Left colon (tissue), 2 donors: ENCODE measurements at places on chromosomes 12 and 14.

DNA sequence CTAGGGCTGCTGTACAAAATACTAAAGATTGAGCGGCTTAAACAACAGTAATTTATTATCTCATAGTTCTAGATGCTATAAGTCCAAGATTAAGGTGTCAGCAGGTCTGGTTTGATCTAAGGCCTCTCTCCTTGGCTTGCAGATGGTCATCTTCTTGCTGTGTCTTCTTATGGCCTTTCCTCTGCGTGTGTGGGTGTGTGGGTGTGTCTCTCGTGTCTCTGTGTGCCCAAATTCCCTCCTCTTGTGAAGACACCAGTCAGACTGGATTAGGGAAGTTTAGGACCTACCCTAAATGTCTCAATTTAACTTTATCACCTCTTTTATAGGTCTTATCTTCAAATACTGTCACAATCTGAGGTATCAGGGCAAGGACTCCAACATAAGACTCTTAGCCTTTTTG, 28.3 kb downstream of the DDHD1 start:
- no peak for DNase-seq

DNA sequence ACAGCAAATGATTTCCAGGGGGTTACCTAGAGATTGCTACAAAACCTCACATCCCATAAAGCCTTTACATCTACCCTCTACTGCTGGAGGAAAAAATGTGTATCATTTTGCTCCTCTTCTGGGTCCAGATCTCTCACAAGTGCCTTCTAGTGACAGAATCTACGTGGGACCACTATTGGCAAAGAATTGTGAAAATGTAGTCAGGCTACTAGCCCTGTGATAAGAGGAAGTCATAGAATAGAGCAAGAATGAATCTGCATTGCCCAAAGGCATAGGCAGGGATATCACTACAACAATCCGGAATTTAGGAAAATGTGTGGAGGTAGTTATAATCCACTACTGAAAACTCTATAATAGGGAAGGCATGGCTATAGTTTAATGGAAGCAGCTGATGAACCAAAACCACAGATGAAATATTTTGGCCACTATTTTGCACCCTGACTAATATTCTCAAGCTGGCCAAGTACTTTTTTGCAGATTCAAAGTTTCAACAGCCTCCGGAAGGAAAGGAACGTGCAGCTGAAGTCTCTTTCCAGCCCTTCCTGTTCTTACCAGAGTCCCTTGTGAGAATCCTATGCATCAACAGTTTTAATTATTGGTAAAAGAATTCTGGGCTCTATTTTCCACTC, 176.8 kb downstream of the PHLDA1 start:
- DNase-seq = no peak

DNA sequence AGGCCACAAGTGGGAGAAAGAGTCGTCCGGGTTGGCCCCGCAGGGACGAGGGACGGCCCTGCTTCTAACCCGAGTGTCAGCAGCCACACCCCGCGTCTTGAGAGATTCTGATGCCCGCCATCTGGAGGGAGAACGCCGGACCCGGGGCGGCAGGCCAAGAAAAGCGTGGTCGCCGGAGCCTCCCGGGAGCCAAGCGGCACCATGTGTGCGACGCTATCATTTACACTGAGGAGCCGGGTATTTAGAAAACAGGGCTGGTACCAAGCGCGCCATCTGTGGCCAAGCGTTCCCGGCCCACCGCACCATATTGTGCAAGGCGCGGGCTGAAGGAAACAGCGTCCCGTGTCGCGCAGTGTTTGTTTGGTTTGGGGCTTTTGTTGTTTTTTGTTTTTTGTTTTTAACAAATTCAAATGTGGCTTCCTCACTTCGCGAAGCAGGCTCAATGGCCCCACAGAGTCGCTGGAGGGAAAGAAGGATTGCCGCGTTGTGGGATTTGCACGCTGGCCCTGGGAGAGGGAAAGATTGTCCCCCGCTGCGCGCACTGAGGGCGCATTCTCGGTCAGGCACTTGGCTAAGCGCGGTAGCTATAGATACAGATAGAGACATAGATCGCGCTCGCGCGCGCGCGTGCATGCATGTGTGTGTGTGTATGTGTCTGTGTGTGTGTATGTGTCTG, 153.8 kb downstream of the BCL11B start:
- no peak for DNase-seq

- peak; percentile 41 for DNase-seq
Observed at GRCh38 chr12:93766796-93767523, 89.8 kb downstream of the CRADD start.

DNA sequence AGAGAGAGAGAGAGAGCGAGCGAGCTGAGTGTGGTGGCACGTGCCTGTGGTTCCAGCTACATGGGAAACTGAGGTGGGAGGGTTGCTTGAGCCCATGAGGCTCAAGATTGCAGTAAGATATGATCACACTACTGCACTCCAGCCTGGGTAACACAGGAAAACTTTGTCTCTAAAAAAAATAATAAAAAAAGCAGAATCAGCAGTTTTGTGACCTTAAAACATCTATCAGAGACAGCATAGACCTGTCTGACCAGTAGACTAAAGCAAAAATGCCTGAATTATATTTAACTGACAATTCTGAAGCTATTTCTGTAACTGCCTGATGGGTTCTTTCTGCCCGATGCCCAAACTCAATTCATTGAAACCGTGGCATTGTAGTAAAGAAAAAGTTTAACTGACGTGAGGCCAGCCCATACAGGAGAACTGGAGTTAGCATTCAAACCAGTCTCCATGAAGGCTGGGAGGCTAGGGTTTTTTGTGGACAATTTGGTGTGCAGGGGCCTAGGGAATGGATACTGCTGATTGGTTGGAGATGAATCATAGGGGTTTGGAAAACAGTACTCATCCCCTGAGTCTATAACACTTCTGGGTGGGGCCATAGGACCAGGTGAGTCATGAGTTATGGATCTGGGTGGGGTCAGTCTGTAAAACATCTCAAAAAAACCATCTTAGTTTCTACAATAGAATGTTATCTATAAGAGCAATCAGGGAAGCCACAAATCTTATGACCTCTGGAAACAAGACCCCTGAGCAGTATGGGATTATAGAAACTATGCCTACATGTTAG, 8.0 kb upstream of the RASSF8 start:
- DNase-seq = no peak

DNA sequence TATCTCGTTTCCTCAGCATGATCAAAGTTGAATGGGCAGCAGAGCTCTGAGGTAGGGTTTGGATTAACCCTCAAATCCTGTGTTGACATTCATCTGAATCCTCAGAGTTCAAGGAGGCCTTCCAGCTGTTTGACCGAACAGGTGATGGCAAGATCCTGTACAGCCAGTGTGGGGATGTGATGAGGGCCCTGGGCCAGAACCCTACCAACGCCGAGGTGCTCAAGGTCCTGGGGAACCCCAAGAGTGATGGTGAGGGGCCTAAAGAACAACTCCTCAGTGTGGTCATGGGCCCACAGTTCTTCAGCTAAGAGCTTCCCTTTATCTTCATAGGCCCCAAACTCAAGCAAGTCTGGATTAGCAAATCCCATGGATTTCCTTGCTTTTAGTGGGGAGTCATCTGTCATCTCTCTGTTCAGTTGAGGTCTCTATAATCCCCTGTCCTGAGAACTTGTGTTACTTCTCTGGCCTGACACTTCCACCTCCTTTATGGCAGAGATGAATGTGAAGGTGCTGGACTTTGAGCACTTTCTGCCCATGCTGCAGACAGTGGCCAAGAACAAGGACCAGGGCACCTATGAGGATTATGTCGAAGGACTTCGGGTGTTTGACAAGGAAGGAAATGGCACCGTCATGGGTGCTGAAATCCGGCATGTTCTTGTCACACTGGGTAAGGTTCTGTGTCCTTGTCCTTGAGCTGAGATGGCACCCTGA, 1.5 kb downstream of the MYL6 start:
- DNase-seq = no peak

DNA sequence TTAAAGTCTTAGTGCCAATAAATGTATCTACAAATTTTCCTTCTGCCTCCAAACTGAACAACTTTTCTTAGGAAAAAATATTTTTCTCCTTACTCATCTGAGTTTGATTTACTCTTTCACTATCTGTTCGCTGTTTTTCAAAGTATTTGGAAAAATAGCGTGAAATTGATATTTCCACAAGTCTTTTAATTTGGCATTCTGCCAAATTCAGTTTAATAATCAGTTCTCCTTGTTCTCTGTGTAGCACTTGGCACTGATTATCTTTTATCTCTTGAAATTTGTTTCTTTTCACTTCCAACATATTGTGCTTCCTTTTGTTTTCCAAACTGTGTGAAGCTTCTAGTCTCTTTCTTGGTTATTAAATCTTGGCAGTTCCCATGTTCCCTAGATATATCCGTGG, 559.8 kb downstream of the RPL10L start:
- DNase-seq = no peak

GRCh38 chr14:93156693-93157369, 27.9 kb downstream of the MOAP1 start:
- no peak for DNase-seq

DNA sequence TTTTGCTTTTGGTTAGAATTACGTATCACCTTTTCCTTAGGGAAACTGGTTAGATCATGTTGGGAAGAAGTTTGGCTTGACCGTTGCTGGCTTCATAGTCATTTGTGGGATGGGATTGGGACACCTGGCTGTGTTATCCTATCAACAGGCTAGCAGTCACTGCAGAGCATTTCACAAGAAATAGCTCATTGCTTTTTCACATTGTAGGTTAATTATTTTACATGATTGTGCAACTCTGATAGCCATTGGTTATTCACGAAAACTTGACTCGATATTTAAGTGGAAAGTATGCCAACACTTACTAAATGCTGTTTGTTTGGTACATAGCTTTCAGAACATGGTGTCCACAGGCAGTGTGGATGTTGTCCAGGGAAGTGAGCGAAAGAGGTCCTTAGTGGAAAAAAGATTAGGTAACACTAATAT, 89.4 kb downstream of the NKX2-1 start:
- no peak for DNase-seq

GRCh38 chr12:73465106-73465505, 1072.5 kb upstream of the ATXN7L3B start:
- no peak for DNase-seq

DNA sequence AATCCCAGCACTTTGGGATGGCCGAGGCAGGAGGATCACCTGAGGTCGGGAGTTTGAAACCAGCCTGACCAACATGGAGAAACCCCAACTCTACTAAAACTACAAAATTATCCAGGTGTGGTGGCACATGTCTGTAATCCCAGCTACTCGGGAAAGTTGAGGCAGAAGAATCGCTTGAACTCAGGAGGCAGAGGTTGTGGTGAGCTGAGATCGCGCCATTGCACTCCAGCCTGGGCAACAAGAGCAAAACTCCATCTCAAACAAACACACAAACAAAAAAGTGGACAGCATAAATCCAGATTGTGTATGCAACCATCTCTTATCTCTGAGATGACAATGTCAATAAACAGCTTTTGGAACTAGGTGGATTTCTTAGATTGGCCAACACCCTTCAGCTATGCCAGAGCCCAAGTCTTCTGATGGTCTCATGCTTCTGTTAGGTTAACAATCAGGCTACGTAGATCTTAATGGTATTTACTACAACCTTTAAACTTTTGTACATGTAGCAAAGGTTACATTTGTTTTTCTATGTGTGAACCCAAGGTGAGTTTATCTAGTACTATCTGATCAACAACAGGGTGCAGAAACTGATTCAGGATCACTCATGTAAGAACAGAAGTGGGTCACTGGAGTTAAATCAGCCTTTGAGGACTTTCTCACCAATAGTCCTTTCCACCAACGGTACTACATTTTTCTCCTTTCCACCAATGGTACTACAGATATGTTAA, 73.7 kb downstream of the DUSP16 start:
- DNase-seq = no peak

DNA sequence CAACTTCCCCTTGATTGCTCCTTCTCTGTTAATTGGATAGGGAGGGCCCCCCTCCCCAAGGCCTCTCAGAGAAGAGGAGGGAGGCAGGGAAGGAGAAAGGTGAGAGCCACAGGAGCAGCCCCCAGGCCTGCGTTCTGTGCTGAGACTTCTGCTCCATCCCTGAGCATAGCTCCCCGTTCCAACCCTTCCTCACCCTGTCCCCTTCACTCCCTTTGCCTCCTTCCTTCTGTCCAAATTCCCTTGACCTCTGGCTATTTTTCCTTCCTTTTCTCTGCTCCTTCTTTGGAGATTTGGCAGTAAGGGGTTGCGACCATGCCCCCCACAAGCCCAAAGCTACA, 788 bp upstream of the ASIC1 start:
- no peak for DNase-seq

GRCh38 chr14:69487771-69488170, 3.2 kb downstream of the PLEKHD1 start:
- DNase-seq = no peak

DNA sequence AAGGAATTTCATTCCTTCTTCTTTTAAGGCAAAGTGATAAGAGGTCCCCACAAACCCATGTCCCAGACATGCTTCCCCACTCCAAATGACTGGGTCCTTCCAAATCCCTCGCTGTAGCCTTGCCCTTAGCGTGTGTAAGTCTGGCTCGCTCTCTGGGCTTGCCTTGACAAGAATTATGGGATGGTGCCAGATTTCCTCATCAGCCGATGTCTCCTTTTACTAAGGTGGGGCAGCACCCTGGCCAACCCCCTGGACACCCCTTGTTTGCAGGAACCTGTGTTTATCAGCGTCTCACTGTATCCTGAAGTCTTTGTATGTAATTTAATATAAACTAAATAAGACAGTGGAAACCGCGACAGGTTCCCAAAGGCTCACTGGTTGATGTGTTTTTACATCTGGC, 493.3 kb downstream of the EGLN3 start:
- no peak for DNase-seq

GRCh38 chr14:74348735-74349463, 628 bp downstream of the VRTN start:
- no peak for DNase-seq

- no peak for DNase-seq
Observed at GRCh38 chr14:91335191-91336092, 82.2 kb downstream of the CCDC88C start.

DNA sequence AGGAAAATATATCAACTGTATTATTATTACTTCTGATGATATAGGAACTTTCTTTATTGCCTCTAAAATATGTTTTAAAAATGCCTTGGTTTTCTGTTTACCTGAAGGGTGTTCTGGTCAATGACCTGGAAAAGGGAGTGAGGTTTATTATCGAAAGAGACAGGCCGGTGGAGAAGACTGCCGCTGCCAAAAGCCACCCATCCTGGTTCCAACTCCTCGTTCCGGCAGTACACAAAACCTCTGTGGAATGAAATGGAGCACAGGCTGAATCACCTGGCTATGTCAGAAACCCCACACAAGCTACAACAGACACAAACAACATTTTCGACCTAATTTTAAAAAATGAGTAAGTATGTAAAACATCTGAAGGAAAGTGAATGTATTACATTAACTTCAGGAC, 73.6 kb downstream of the HECTD4 start:
- DNase-seq = no peak

GRCh38 chr14:104657563-104658324, 31.7 kb upstream of the INF2 start:
- no peak for DNase-seq

DNA sequence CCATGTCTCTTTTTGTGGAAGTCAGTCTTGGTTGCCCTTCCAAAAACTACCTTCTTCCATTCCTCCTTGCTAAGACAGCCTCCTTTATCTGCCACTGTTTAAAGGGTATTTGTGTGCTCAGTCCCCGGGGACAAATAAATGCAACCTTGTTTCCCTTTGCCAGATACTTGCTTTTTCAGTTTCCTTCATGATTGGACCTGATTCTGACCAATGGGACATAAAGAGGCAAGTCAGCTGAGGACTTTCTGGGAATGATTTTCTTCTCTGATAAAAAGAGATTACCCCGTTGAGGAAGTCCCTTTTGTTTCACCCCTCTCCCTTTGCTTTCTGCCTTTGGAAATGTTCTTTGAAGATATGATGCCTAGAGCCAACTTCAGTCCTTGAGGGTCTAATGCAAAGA, 7.4 kb upstream of the TUBA1B start:
- no peak for DNase-seq

GRCh38 chr12:49552014-49552413, 13.2 kb downstream of the KCNH3 start:
- DNase-seq = no peak

GRCh38 chr12:124863416-124864325, at the start of gene SCARB1:
TSS of gene SCARB1 (minus strand) at chr12:124863864. CDS start at chr12:124863720, 144 bp downstream.
- peak; percentile 78 for DNase-seq
